ENCODE measurements at places on chromosomes 2 and 18. TPM values are rescaled to one million over a fixed set of nuclear protein-coding genes. Genes with fewer than 3 reads are reported as not detected.
A peak's percentile ranks its signal among the peaks of the same experiment; 100 is the strongest.

- H3K27ac ChIP-seq, result no peak overlapping the region
- DNase-seq, result no peak
- H3K4me1 ChIP-seq, result peaks cover 20% of the 10 kb centered on the region
- H3K27me3 ChIP-seq, result peaks cover 11% of the 10 kb centered on the region
- no peaks in the 10 kb centered on the region for H3K36me3 ChIP-seq
- H3K4me3 ChIP-seq, result no peak overlapping the region
Observed at GRCh38 chr2:12284037-12284436, 432.7 kb upstream of the TRIB2 start.

DNA sequence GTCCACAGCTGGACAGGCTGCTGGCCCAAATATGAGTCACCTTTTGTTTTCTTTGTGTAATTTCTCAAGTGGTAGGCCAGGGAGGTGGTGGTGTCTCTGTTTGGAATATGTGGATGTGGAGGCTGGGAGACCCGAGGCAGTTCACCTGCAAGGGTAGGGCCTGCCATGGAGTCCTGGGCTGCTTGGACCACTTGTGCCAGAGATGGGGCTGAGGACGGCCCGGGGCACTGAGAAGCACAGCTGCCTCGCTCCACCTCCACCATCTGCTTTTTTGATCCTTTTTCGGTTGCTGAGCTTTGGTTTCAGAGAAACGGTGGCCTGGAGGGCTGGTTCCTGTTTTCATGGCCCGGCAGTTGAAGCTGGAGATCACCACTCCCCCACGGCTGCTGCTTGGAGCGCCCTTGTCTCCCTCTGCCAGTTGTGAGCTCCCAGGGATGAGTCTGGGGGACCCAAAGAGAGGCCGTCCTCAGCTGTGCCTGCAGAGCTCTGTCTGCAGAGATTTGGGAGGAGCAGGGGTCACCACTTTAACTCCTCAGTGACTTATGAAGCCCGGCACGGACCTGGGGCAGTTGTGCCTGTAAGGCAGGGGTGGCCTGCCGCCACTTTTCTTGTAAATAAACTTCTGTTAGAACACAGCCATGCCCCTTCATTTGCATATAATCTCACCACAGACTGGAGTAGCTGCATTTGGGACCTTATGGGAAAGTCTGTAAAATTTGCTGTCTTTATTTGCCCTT lies 67.6 kb upstream of the MCFD2 start:
- peaks cover 2% of the 10 kb centered on the region for H3K27me3 ChIP-seq
- H3K4me3 ChIP-seq, result no peak overlapping the region
- H3K36me3 ChIP-seq, result peaks cover 7% of the 10 kb centered on the region
- DNase-seq, result peak; percentile 47
- peaks cover 54% of the 10 kb centered on the region for H3K4me1 ChIP-seq

Gene INHBB
- total RNA-seq, result 0.61 TPM

DNA sequence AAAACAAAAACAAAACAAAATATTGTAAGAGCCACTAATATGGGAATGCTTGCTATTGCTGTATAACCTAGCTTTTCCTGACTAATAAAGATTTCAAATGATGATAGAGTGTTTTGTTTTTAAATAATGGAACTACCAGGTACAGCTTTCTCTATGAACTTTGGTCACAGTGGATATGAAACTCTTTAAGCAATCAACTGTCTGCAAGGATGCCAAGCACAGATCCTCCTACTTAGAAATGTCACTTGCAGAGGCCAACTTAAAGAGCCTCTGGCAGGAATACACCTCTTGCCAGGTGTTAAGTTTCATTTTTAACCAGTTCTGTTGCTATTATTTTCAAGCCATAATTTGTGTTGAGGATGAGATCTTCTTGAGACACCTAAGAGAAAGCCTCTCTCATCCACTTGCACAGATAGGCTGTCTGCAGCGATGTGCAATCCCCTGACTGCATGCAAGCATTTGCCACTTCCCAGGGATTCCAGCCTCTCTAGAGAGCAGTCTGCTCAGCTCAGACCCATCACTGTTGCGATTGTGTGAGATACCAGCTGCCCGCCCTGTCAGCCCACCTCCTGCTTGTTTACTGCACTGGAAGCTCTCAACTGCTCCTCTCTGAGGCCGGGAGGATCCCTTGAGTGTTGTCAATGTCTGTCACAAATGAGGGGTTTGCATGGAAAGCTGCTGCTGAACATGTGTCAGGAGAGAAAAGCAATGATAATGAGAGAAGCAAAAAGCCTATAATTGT lies 86.1 kb upstream of the SCG2 start:
- 0 out of 2 replicates have a peak, but pooled peaks cover 6% of the 10 kb centered on the region for H3K4me1 ChIP-seq
- no peaks in the 10 kb centered on the region for H3K36me3 ChIP-seq
- DNase-seq, result no peak
- no peak overlapping the region for H3K4me3 ChIP-seq
- no peaks in the 10 kb centered on the region for H3K27me3 ChIP-seq

DNA sequence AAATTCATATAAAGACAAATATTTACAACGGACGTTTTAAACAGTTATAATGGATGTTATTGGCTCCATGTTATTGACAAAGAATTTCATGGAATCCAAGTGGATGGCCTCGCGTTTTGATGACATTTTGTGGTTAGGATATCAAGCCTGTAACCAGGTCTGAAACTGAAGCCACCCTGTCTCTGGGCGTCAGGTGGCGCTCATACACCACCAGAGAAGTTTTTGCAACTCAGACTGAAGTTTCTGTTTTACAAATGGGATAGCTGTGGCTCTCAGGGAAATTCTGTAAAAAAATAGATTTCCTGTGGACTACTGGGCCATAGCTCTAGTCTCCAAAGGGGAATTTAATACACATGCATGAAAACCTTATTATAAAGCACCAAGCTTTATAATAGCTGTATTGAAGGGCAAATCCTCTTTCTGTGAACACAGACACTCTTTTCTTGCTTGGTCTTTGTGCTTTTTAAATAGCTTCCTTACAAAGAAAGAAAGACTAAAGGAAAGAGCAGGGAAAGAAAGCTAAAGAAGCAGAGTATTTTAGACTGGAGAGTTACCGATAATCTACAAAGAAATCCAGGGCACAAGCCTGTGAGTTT lies 86.7 kb downstream of the C18orf54 start:
- no peaks in the 10 kb centered on the region for H3K36me3 ChIP-seq
- H3K4me3 ChIP-seq, result no peak overlapping the region
- DNase-seq, result peak; percentile 51
- peaks cover 6% of the 10 kb centered on the region for H3K4me1 ChIP-seq
- no peak overlapping the region for H3K27ac ChIP-seq

- H3K27ac ChIP-seq, result no peak overlapping the region
- no peaks in the 10 kb centered on the region for H3K27me3 ChIP-seq
- peaks cover 25% of the 10 kb centered on the region for H3K36me3 ChIP-seq
- no peak overlapping the region for H3K4me3 ChIP-seq
- H3K4me1 ChIP-seq, result peaks cover 18% of the 10 kb centered on the region
Observed at GRCh38 chr2:15313657-15314056, 247.5 kb downstream of the NBAS start.

- H3K36me3 ChIP-seq, result no peaks in the 10 kb centered on the region
- H3K4me3 ChIP-seq, result no peak overlapping the region
- H3K27me3 ChIP-seq, result no peaks in the 10 kb centered on the region
- peaks cover 28% of the 10 kb centered on the region for H3K4me1 ChIP-seq
- DNase-seq, result peak; percentile 3
Observed at GRCh38 chr2:138712212-138712979, 67.8 kb downstream of the NXPH2 start.

DNA sequence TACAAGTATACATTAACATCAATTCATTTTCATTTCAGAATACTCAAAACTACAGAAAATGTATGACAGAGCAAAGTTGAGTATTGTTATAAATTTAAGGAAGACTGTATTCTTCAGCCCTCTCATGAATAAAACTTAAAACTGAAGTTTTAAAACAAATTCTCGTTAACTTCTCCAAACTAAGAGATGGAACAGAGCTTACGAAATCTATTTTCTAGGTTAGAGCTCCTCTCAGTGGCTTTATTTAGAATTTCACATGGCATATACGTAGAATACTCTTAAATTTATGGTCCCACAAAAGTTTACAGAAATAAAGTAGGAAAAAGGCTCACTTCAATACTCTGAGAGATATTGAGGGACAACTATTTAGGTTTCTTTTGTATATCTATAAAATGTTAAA lies 612.1 kb downstream of the KCNJ3 start:
- no peak for DNase-seq
- H3K27me3 ChIP-seq, result no peaks in the 10 kb centered on the region
- H3K4me1 ChIP-seq, result no peaks in the 10 kb centered on the region
- H3K4me3 ChIP-seq, result no peak overlapping the region
- H3K27ac ChIP-seq, result no peak overlapping the region

DNA sequence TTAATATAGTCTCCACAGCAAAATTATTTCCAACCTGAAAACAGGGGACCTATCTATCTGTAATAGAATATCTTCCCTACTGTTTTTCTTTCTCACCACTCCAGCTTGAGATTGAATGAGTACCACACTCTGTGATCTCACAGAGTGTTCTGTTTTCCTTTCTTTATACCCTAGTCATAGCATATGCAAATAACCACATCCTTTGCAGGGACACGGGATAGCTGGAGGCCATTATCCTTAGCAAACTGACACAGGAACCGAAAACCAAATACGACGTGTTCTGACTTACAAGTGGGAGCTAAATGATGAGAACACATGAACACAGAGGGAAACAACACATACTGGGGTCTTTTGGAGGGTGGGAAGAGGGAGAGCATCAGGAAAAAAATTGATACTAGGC lies 224.7 kb downstream of the SLC8A1 start:
- H3K36me3 ChIP-seq, result peaks cover 29% of the 10 kb centered on the region
- peak overlapping the region; percentile 35 for H3K27ac ChIP-seq
- no peak overlapping the region for H3K4me3 ChIP-seq
- H3K4me1 ChIP-seq, result peaks cover 69% of the 10 kb centered on the region

GRCh38 chr18:50973367-50974126 lies 5.7 kb downstream of the ELAC1 start:
- DNase-seq, result peak; percentile 71
- peaks cover 45% of the 10 kb centered on the region for H3K36me3 ChIP-seq
- H3K27ac ChIP-seq, result peak overlapping the region; percentile 30
- no peak overlapping the region for H3K4me3 ChIP-seq

DNA sequence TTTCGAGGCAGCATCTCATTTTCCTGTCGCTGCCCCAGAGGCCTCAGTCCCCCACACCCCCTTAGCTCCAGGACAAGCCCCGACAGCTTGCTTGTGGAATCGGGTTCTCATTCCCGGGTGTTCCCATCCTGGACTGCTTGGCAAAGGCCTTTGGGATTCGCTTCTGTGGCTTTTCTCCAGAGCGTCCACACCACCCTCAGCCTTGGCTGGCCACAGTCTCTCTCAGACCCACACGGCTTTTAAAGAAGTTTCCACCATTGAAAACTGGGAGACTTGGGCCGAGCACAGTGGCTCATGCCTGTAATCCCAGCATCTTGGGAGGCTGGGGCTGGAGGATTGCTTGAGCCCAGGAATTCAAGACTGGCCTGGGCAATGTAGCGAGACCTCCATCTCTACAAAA lies 2.7 kb downstream of the ESPNL start:
- H3K27ac ChIP-seq, result no peak overlapping the region
- no peaks in the 10 kb centered on the region for H3K4me1 ChIP-seq
- no peak overlapping the region for H3K4me3 ChIP-seq
- no peaks in the 10 kb centered on the region for H3K36me3 ChIP-seq
- peaks cover 5% of the 10 kb centered on the region for H3K27me3 ChIP-seq

DNA sequence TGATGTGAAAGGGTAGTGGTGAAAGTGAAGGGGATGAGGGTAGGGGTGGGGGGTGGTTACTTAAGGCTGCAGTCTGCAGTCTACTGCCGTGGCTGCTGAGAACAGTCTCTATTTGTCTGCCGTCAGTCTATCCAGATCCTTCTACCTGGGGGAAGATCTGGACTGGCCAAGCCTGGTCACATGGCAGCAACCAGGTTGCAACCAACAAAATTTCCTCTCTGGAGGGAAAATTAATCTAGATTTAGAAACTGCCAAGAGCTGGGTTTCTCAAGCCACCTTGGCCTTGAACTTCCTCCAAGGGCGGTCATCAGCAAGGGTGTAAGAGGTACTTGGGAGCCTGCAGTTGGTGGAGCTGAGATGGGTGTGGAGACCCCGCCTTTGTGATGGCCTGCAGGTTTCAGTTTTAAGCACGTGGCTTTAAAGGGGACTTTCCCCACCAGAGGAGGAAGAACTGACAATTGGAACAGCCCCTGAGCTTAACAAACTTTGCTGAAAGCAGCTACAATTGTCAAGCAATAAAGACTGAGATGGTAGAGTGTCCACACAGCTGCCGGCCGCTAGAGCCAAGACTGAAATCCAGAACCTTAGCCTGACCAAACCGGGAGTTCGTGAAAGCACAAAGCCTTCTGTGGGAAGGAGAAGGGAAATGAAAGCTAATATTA lies 31.4 kb upstream of the KCMF1 start:
- H3K27me3 ChIP-seq, result no peaks in the 10 kb centered on the region
- no peak for DNase-seq
- peaks cover 39% of the 10 kb centered on the region for H3K4me1 ChIP-seq
- H3K36me3 ChIP-seq, result peaks cover 4% of the 10 kb centered on the region

DNA sequence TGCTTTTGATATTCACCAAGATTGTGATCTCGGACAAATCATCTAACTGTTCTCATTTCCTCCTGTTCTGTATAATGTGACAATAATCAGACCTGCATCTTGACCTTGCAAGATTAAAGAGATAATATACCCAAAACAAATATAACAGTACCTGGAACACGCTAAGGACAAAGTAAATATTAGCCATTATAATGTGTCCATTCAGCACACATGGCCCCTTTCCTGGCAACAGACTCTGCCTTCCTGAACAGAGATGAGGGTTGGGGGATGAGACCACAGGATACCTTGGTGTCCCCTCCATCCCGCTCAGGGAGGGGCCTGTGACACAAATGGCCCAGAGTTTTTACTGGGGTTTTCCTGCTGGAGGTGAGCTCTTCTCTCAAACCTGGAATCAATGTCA lies 143.4 kb upstream of the SERPINE2 start:
- H3K4me1 ChIP-seq, result peaks cover 11% of the 10 kb centered on the region
- H3K27me3 ChIP-seq, result no peaks in the 10 kb centered on the region
- H3K27ac ChIP-seq, result no peak overlapping the region
- DNase-seq, result no peak
- no peaks in the 10 kb centered on the region for H3K36me3 ChIP-seq
- H3K4me3 ChIP-seq, result no peak overlapping the region

Gene UGT1A8
- total RNA-seq, result not detected

- H3K27me3 ChIP-seq, result peaks cover 5% of the 10 kb centered on the region
- peaks cover 99% of the 10 kb centered on the region for H3K4me1 ChIP-seq
- DNase-seq, result no peak
- H3K27ac ChIP-seq, result peak overlapping the region; percentile 84
Observed at GRCh38 chr2:217930761-217931563, 71.8 kb downstream of the TNS1 start.
